ENCODE measurements at places on chromosomes 3 and 15.
A peak's percentile ranks its signal among the peaks of the same experiment; 100 is the strongest.

- DNase-seq = no peak
Measured at GRCh38 chr3:157407769-157408168, 28.9 kb upstream of the PTX3 start.

- no peak for DNase-seq
Measured at GRCh38 chr3:189076449-189076848, 95.3 kb upstream of the TPRG1 start.

- DNase-seq = no peak
Measured at GRCh38 chr3:119800844-119801243, 18.9 kb downstream of the NR1I2 start.

GRCh38 chr3:45759851-45760250, 36.5 kb downstream of the SLC6A20 start:
- DNase-seq = no peak

DNA sequence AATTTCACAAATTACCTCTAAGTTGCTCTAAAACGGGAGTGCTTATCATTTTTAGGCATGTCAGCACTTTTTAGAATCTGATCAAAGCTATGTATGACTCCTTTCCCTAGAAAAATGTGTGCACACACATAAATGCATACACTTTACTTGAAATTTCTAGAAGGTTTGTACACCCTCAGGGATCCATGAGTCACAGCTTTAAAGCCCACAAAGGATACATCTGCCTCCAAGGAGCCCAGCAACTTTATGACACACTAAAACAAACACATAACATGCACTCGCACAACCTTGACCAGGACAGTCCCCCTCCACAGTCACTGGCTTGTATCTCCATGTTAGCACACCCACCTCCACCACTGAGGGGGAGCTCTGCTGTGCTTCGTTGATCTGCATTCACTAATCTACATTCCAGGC, 722.0 kb upstream of the CFAP20DC start:
- DNase-seq = peak; percentile 45

GRCh38 chr3:123792473-123793201, 91.5 kb downstream of the MYLK start:
- no peak for DNase-seq

GRCh38 chr3:172106989-172107388, 67.6 kb downstream of the FNDC3B start:
- no peak for DNase-seq

GRCh38 chr3:37093481-37093880, 80.9 kb downstream of the LRRFIP2 start:
- no peak for DNase-seq

- DNase-seq = no peak
Measured at GRCh38 chr3:173958805-173959204, 561.3 kb downstream of the NLGN1 start.

- no peak for DNase-seq
Measured at GRCh38 chr3:182962166-182962565, 18.2 kb downstream of the DCUN1D1 start.

- DNase-seq = no peak
Measured at GRCh38 chr3:146854523-146854922, 249.4 kb upstream of the PLSCR5 start.

DNA sequence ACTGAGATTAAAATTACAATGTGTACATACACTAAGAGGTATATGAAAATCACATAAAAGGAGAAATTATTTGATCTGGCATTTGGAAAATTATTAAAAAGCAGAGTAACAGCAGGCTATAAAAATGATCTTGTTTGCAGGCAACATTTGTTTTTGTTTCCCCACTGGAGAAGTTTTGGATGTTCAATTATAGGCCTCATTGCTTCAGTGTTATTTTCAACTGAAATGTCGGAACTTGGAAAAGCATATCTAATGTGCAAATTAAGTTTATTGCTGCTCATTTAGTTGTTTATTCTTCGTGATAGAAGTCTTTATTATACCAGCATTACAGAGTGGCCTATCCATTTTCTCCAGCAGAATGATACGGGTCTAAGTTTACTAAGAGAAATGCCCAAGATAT, 263.3 kb downstream of the CNTN6 start:
- DNase-seq = no peak

GRCh38 chr15:65805019-65805745, 13.1 kb upstream of the DENND4A start:
- no peak for DNase-seq

GRCh38 chr3:145094355-145094941, 1066.5 kb downstream of the PLOD2 start:
- peak; percentile 18 for DNase-seq

GRCh38 chr15:79769069-79769481, 127.7 kb downstream of the MTHFS start:
- peak; percentile 5 for DNase-seq

DNA sequence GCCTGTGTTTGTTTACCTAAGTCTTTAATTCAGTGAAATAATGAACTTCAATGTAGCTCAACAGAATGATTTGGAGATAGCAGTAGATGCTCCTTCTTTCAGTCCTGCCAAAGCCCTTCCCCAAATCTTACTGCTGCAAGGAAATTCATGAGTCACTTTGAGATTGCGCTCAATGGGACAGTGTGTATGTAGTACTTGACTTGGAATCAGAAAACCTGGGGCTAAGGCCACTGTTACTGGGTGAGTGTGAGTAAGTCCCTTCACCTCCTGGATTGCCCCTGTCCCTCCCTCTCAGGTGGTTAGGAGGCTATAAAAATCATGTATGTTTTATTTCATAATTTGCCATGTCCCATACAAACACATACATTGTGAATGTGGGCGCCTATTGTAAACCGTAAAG, 29.9 kb downstream of the ATP13A5 start:
- DNase-seq = no peak

DNA sequence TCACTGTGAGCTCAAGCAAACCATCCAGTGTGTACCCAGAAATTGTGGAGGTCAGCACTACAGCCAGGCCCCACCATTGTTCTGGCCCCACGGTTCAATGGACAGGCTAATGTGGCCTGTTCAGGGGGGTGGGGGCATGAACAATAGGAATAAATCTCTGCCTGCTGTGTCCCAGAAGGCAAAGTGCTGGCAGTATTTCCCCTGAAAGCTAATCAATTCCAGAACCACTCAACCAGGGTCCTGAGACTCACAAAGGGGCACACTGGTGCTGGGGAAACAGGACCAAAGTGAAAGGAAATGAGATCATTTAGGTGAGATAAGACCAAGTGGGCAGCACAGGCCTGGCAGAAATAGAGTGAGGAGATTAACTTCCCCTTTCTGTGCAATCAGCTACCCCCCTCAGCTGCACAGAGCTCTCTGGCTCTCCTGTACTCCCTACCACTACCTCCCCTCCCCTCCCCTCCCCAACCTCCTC, 11.5 kb downstream of the CRYGS start:
- DNase-seq = no peak

DNA sequence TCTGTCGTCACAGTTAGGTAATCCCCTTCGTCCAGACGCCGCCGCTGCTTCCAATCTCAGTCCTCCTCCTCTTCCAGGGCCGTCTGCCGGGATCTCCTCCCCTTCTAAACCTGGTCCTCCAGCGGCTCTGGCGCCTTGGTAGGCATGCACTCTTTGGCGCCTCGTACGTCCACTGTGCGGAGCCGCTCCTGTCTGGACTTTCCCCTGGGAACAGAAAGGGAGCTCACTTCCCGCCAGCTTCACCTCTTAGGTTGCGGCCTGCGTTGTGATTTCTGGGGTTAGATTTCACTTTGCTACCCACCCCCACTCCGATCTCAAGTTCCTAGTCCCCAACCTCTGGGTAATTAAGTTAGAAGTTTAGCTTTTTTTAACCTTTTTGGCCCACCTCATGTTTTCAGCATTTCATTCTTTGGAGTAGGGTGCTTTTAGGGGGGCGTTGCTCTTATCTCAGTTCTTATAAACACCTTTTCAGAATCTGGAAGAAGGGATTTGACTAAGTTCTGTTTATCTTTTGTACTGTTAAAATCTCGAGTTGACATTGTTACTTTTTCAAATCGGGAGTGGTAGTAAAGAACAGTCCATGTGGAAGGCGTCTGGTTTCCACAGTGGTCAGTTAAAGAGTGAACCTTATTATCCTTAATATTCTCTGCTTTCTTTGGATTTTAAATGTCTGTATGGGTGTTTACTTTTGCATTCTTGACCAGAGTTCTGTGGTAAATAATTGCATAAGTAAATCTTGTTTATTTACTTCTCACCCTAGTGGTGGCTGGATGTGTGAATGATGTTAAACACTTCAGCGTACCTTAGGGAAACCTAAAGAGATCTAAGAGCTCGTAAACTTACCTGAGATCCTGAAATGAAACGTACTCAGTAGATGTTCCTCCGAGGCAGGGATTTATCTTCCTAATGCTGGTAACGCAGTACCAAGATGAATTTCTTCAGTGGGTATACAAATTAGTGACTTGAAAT, 611 bp downstream of the CTDSPL2 start:
- peak; percentile 53 for DNase-seq

DNA sequence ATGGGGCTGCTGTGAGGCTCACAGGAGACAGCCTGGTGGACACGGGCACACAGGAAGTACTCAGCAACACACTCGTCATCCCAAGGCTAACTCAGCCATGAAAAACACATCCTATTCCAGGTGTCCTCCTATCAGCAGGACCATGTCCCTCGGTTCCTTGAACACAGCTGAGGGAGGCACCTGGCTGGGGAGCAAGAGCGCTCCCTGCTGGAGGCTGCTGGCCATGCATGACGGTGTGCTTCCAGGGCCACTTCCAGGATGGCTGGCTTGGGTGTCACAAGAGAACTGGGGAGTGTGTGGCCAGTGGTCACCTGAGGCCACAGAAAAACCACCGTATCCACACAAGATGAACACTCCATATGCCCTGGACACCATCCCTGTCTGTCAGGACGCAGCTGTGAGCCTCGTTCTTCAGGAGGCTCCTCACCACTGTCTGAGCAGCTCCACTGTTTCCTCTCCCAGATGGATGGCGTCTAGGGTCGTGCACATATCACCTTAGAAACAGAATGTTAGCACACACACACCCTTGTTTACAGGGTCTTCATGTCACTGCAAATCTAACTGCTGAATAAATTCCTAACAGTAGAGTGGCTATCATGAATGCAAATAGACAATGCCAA, 31.0 kb downstream of the POC1A start:
- DNase-seq = peak; percentile 88

GRCh38 chr3:69166446-69166845, 44.1 kb upstream of the LMOD3 start:
- no peak for DNase-seq

DNA sequence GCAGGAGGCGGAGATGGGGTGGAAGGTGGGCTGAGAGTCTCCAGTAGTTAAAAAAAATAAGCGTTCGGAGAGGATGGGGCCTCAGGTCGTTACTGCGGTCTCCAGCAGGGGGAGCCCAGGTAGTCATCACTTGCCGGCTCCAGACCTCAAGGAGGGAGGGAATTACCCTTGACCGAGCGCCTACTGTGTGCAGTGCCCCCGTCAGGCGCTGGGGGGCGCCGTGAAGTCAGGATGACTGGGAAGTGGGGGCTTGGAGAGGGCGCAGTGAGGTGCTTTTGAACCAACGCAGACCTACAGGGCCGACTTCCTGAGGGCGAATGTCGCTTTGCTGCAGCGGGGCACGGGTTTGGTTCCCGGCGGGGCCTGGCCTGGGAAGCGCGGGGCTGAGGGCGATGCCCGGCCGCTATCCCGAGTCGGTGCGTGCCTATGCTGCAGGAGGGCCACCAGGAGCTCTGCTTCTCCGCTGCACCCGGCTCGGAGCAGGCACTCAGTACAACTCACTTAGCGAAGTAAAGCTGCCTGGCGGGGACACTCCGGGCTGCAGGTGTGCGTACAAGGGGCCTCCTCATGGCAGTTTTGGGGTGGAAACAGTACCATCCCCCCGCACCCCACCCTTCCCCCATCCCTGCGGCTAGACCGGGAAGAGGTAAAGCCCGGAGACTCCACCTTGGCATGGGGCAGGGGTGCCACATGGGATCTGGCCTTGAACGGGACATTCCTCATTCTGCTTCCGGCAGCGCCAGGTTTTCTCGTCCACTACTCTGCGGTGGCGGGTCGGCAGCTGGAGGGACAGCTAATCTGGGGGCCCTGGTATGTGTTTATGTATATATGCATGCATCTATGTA, 79.8 kb downstream of the RHCG start:
- DNase-seq = peak; percentile 90

DNA sequence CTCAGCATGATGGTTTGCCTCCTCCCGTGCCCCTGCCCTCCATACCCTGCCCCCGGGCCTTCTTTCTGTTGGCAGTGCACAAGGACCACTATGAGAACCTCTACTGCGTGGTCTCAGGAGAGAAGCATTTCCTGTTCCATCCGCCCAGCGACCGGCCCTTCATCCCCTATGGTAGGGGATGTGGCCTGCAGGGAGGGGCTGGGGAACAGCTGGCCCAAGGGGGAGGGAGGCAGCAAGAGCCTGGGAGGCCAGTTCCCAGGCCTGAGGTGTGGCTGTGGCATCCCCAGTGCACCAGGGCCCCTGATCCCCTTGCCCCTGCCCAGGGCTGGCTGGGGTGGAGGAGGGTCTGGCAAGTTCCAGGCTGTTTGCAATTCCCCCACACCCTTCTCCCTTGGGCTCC, 2.6 kb upstream of the PLA2G4B start:
- DNase-seq = no peak

GRCh38 chr3:123540285-123540684, 44.6 kb downstream of the HACD2 start:
- no peak for DNase-seq

- no peak for DNase-seq
Measured at GRCh38 chr3:190210608-190211007, 89.9 kb upstream of the P3H2 start.

Measured in AG08396 (cell line).